ENCODE measurements at places on chromosomes 2 and 18.

DNA sequence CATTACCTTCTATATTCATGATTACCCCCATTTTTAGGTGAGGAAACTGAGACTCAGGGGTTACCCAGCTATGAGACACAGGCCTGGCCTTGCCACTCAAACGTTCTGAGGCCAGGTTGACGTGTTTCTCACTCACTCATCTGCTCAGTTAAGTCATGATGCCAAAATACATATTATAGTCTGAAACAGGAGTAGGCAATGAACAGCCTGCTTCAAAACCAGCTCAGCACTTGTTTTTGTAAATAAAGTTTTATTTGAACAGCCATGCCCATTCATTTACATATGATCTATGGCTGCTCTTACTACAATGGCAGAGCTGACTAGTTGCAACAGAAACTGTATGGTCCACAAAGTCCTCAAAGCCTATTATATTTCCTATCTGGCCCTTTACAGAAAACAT, 74.1 kb upstream of the SMAD2 start:
- peaks cover 30% of the 10 kb centered on the region for H3K4me1 ChIP-seq
- no peak overlapping the region for H3K27ac ChIP-seq
- no peak for DNase-seq

- H3K36me3 ChIP-seq, result no peaks in the 10 kb centered on the region
- H3K27ac ChIP-seq, result no peak overlapping the region
- H3K4me3 ChIP-seq, result no peak overlapping the region
Observed at GRCh38 chr18:58567453-58568196, 61.3 kb downstream of the ALPK2 start.

DNA sequence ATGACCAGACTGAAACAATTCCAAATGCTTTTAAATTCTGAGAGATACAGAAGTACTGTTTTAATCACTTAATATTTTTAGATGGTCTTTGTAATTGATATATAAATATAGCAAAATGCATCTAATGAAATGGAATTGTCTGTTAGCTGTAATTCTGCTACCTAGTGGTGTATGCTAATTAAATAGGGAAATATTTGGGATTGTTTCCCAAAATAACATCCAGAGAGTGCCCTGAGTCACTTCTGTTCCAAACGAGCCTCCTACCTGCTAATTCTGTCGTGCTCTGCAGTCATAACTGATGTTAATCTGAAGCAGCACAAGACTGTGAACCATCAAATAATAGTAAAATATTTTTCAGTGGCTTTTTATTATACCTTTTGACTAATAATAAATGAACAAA, 71.4 kb upstream of the NOSTRIN start:
- H3K27me3 ChIP-seq, result no peaks in the 10 kb centered on the region
- no peaks in the 10 kb centered on the region for H3K4me1 ChIP-seq
- no peaks in the 10 kb centered on the region for H3K36me3 ChIP-seq
- DNase-seq, result no peak

DNA sequence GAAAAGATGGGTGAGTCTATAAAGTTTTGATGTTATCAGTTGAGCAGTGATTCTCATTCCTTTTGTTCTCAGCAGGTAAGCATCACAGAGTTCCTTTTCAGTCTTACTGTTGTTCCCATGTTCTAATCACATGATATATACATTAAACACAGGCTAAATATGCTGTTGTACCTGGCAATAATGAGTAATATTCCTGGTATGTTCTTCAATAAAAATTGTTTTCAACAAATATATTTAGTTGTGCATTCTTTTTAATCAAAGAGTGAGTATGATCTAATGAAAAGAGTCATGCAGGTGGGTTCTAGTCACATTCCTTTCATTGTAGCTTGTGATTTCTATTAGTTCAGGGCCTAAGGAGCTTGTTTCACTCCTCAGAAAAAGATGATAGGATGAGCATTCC, 288.3 kb upstream of the NETO1 start:
- no peak overlapping the region for H3K4me3 ChIP-seq
- H3K4me1 ChIP-seq, result no peaks in the 10 kb centered on the region
- H3K27ac ChIP-seq, result no peak overlapping the region
- no peaks in the 10 kb centered on the region for H3K36me3 ChIP-seq
- DNase-seq, result no peak

- H3K27ac ChIP-seq, result no peak overlapping the region
- no peaks in the 10 kb centered on the region for H3K36me3 ChIP-seq
- no peaks in the 10 kb centered on the region for H3K4me1 ChIP-seq
- H3K4me3 ChIP-seq, result no peak overlapping the region
Observed at GRCh38 chr18:30623401-30624065, 419.0 kb downstream of the DSC3 start.
